ENCODE measurements at places on chromosomes 5 and 9.

- no peak for DNase-seq
Measured at GRCh38 chr5:10420932-10421331, 20.7 kb upstream of the ROPN1L start.

GRCh38 chr9:98067184-98067583, 10.7 kb downstream of the NANS start:
- no peak for DNase-seq

GRCh38 chr5:91211997-91212713, 171.0 kb downstream of the ARRDC3 start:
- no peak for DNase-seq

GRCh38 chr9:114664181-114664580, 6.6 kb upstream of the TEX53 start:
- DNase-seq, result no peak

DNA sequence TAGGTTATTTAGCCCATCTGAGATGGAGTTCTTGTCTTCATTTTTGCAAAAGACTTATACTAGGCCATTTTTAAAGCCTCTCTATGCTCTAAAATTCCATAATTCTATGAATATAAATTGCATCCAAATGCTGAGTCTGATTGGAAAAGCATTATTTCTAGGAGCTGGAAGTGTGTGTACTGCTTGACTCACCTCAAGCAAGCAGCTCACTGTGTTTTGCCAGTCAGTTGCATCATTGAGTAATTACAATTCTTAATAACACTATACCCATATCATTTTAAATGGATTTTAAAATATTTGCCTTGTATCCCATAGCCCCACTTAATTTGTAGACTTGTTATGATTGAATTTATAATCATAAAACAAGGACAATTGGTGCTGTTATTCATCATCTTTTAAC, 161.0 kb downstream of the PAM start:
- no peak for DNase-seq

DNA sequence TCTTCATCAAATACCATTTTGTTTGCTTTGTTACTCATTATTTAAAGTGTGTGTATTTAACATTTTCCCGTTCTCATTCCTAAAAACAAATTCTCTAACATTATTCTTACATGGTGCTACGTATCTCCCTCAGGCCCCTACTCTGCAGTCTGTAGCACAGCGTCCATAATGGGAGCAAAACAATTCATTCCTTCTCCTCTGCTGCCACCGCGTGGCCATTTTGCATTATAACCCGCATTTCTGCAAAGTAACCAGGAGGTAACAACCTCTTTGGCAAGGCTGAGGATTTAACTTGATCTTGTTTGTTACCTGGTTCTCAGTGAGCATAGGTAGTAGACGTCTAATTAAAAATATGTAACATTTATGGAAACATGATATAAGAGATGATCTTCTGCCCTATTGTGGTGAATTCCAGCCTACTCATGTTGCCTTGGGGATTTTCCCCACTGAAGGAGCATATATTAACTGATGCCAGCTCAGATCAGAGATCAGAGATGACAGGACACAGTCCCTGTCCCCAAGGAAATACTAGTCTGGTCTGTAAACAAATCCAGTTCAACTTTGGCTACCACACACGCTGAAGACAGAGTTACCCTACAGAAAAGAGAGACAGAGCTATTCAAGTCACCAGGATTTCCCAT, 10.5 kb downstream of the OR1K1 start:
- peak; percentile 83 for DNase-seq

GRCh38 chr5:72556351-72557166, 49.3 kb upstream of the ZNF366 start:
- no peak for DNase-seq

- DNase-seq, result no peak
Measured at GRCh38 chr5:132380741-132381140, 11.2 kb downstream of the SLC22A5 start.

DNA sequence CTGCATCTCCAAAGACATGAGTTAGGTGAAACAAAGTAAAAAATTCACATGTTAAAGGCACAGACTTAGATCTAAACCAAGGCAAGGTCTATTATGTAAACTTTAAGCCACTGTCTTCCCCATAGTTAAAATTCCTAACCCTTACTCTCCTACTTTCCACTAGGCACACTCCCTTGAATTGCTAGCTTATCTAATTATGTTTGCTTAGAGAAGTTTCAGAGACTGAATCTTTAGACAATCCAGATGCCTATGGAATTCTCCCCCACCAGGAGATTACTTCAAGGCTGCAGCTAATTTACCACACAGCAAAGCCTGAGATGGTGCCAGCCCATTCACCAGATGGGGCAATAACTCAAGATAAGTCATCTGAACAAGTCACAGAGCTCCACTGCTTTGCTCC, 803.1 kb upstream of the COX7C start:
- no peak for DNase-seq

DNA sequence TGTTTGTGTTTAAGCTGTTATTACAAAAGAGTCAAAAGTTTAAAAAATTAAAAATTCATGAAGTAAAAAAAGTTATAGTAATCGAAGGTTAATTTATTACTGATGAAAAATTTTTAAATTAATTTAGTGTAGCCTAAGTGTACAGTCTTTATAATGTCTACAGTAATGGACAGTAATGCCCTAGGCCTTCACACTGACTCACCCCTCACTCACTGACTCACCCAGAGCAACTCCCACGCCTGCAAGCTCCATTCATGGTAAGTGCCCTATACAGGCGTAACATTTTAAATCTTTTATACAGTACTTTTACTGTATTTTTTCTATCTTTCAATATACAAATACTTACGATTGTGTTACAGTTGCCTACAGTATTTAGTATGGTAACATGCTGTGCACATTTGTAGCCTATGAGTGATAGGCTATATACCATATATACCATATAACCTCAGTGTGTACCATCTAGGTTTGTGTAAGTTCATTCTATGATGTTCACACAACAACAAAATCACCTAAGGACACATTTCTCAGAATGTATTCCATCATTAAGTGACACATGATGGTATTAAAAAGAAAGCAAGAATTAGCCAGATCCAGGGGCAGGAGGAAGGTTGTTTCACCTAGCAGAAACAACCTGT, 40.1 kb downstream of the DCAF10 start:
- DNase-seq, result no peak

- DNase-seq, result no peak
Measured at GRCh38 chr5:133393776-133394476, 218.4 kb downstream of the FSTL4 start.

DNA sequence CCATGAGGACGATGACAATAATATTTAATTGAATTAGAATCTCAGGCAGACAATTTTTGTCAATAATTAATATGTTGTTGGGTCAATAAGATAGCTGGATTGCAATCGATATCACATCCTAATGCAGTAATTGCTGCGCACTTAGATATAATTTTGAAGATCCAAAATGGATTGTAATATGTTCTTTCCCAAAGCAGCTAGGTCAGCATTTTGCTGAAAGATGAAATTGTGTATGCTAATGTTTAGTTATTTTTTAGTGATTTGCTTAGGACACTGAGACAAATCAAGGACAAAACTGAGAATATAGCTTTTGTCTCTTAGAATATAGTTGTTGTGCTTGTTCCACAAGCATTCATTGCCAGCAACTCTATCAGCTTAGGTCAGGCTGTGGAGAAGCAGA, 389.9 kb downstream of the MTRR start:
- DNase-seq, result no peak

DNA sequence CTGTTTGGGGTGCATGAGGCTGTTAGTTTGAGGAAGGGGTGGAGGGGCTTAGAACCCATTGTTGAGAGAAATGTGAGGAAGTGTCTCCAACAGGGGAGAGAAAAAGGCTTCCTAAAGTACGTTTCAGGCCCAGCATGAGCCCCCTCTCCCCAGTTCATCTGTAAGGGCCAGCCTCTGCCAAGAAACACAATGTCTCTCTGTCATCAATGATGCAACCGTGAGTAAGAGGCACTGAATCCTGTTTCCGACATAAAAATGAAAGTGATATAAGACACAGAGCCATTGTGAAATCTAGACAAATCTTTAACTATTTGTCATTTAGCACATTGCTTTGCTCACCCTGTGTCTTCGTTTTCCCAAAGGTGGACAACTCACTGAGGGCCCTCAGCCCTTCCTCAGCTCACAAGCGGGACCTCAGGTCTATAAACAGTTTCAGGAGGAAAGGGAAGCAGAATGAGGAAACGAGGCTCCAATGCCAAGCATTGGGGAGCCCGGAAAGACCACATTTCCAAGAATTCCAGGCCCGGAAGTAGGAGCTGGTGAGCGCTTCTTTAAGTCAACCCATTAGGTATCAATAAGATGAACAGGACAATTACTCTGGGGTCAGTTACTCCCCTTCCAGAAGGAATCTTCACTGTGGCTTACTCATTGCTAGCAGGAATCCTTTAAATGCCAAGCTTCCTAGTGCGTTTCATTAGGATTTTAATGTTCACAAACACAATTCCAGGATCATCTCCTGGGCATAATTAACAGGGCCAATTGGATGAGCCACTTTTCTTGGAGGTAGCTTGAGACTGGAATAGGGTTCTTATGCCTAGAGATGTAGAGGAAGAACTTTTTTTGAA, 59.0 kb upstream of the KLF4 start:
- peak; percentile 80 for DNase-seq

GRCh38 chr5:12865529-12865928, 961.3 kb upstream of the CTNND2 start:
- DNase-seq, result no peak

DNA sequence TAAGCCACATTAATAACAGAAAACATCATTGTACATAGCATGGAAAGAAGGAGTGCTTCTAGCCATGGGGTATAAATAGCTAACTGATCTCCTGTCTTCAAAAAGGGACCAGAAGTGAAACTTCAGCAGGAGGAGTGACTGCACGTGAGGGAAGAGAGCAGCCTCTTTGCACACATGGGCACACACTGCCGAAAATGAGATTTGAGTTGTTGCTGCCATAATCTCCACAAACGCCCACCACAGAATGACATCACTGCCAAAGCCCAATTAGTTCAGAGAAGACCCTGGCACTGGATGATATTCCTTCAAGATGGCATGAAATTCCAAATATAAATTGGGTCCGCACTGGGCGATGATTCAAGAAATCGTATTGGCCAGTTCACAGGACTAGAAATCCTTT, 238.9 kb upstream of the NR4A3 start:
- DNase-seq, result no peak
